ENCODE measurements at places on chromosomes 5 and 9.

DNA sequence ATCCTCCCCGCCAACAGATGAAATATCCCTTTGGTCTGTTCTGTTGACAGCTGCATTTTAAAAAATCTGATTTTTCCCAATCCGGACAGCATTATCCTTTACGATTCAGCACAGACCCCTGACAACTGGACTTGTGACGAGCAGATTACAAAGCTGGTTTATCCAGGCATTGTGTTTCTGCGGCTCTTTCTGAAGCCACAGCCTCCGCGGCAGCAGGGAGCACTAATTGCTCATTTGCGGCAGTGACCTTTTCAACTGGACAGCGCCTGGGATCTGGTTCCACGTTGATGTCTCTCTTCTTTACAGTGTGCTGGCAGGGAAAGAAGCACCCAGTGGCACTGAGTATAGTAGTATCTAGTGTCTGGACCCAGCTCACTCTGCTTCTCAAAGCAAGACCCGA, 351.2 kb downstream of the ZNF608 start:
- no peak for DNase-seq

- DNase-seq, result no peak
Observed at GRCh38 chr5:154508114-154508513, 30.1 kb upstream of the HAND1 start.

DNA sequence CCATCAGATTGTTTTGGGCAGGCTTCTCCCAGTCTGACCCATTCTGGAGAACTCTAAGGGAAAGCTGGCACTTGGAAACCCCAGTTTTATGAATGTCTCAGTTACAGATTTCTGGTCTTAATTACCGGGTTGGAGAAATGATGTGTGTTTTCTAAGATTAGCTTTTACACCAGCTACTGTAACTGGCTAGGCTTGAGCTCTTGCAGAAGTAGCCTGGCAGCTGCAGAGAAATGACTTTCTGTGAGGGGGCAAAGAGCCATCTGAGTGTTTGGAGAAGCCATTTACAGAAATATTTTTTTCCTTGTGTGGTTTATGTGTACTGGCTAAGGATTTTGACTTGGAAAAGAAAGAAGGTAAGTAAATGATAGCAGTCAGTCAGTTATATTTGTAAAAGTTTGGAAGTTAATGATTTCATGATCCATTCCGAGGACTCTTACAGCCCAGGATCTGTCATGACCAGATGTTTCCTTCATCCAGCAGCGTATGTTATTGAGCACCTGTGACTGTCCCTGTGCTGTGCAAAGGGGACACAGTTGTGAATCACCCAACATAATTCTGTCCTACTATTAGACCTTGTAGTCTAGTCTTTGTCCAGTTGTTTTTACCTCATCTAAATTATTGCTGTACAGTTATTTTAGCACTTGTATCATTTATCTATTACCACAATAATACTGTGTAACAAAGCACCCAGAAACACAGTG, 53.7 kb upstream of the GDNF start:
- no peak for DNase-seq

- DNase-seq, result no peak
Observed at GRCh38 chr5:177132136-177133095, 1.2 kb upstream of the NSD1 start.

GRCh38 chr5:146758938-146759337, 119.6 kb downstream of the PPP2R2B start:
- no peak for DNase-seq

All from activated naive CD4-positive, alpha-beta T cell (primary cell).